ENCODE measurements at places on chromosomes 7 and 10. TPM values are rescaled to one million over a fixed set of nuclear protein-coding genes. Genes with fewer than 3 reads are reported as not detected.

Gene RAPGEF5
- polyA plus RNA-seq: 1.5 TPM

Gene TRIM50
- not detected for polyA plus RNA-seq

Gene KLF14
- 0.25 TPM for polyA plus RNA-seq

Gene RAB18
- 14.3 TPM for polyA plus RNA-seq

Gene TMEM225B
- 0.61 TPM for polyA plus RNA-seq

Gene SPDYE16
- 0.34 TPM for polyA plus RNA-seq

Gene TMEM196
- not detected for polyA plus RNA-seq

Gene CELF2
- 69.3 TPM for polyA plus RNA-seq

Gene XRCC2
- 0.66 TPM for polyA plus RNA-seq

Gene ACHE
- polyA plus RNA-seq: 0.13 TPM

Gene FRMD4A
- 0.22 TPM for polyA plus RNA-seq

Gene CPVL
- polyA plus RNA-seq: 1.3 TPM

Gene ASB4
- not detected for polyA plus RNA-seq

Gene SSBP1
- 37.2 TPM for polyA plus RNA-seq

Gene GRID2IP
- 0.72 TPM for polyA plus RNA-seq

Gene PPP1R3C
- not detected for polyA plus RNA-seq

Gene GPR146
- 16.7 TPM for polyA plus RNA-seq

Gene LIPJ
- 0.13 TPM for polyA plus RNA-seq

Gene IL6
- 341 TPM for polyA plus RNA-seq

Gene FAM20C
- polyA plus RNA-seq: 0.81 TPM

Gene PKD2L1
- 0.48 TPM for polyA plus RNA-seq

Gene ANKRD1
- not detected for polyA plus RNA-seq

Gene ABCB4
- 27.5 TPM for polyA plus RNA-seq

Gene PRKRIP1
- 57.1 TPM for polyA plus RNA-seq

Gene MEOX2
- not detected for polyA plus RNA-seq

Gene TAS2R39
- polyA plus RNA-seq: not detected

Gene TAC1
- polyA plus RNA-seq: not detected

Gene CALML3
- not detected for polyA plus RNA-seq

Gene VWA2
- not detected for polyA plus RNA-seq

Gene ABCA13
- polyA plus RNA-seq: not detected

Gene SCIN
- polyA plus RNA-seq: 0.97 TPM
